ENCODE measurements at places on chromosomes 4 and X.

GRCh38 chr4:9938933-9939332, 82.4 kb downstream of the SLC2A9 start:
- no peak for DNase-seq

- DNase-seq = no peak
Measured at GRCh38 chr4:48429709-48430474, 53.3 kb upstream of the SLC10A4 start.

- no peak for DNase-seq
Measured at GRCh38 chrX:134875671-134876070, 115.1 kb upstream of the SMIM10 start.

DNA sequence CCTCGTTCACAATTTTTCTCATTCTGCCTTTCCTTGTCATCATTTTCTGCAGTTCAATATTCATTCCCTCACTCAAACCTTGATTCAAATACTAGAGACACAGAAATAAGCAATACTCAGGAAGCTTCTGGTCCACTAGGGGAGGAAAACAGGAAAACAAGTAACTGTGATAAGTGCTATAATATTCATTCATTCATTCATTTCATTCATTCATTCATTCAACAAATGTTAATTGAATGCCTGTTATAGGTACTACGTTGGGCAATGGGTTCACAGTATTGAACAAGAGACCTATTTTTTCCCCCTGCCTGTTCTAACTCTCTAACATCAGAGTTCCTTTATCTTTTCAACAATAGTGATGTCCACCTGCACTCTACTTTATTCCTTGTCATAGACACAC, 104.0 kb downstream of the HDAC8 start:
- no peak for DNase-seq

GRCh38 chr4:73573794-73574528, 46.3 kb downstream of the RASSF6 start:
- DNase-seq = no peak

GRCh38 chrX:41127477-41128192, 42.4 kb downstream of the USP9X start:
- DNase-seq = no peak

Data from spleen (tissue), 13 donors.